ENCODE measurements at places on chromosomes 12 and 14.
A peak's percentile ranks its signal among the peaks of the same experiment; 100 is the strongest.

GRCh38 chr14:89469210-89470198 lies 52.5 kb upstream of the FOXN3 start:
- DNase-seq, result no peak

DNA sequence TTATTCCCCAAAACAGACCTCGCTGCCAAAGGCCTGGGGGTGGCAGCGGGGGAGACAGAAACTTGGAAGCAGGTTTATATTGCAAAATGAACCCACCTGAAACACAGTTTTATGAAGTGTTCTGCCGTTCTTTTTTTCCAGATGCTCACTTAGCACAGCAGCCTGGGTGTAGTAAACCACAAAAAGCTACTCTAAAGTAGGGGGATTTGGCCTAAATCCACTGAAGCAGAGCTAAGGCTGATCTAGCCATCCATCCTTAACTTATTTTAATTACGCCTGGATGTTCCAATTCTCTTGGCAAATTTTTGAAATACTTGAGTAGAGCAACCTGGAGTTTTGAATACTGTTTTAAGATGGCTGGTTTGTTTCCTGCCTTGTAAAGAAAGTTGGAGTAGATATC lies 121.2 kb downstream of the GPR135 start:
- no peak for DNase-seq

DNA sequence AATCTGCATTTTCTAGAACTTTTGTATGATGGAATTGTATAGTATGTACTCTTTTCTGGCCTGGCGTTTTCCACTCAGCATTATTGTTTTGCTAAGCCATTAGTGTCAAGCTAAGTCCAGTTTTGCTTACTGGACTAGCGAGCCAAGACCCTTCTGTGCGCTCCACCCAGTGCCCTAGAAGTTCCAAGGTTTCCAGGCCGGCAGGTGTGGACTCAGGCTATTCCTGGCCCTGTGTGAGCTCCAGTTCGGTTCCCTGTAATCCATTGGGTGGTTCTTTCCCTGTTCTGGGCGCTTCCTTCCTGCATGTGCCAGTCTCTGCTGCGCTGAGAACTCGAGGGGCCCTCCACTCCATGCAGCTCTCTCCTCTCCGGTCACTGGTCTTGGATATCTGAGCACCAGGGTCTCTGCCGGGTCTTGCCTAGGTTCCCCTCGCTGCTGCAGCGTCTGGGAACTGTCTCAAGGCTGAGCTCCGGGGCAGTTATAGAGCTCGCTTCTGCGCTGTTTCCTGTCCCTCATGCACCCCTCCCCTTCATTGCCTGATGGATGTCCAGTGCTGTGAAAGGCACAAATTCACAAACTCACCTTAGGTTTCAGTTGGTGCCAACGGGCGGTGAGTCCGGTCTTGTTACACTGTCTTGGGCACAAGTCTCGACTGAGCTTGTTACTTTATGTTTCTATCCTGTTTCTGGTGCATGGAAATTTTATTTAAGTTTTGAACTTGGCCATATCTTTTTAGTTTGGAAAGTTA lies 100.8 kb downstream of the ADGRD1 start:
- DNase-seq, result no peak

DNA sequence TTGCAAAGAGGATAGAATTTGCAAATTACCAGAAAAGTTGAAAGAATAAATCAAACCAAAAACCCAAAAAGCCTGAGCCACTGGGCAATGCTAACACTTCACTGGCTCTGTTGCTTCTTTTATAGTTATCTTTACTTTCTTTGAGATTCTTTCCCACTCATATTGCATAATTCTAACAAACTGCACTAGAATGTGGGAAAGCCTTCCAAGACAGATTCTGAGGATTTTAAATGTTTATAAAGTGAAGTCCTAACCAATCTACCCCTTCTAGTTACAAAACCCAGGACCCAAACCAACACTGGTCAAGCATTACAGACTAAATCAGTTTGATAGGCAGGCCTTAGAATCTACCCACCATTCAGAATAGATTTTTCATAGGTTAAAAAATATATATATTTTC lies 150.9 kb downstream of the MED13L start:
- DNase-seq, result no peak

GRCh38 chr12:124371366-124371765 lies 76.5 kb downstream of the RFLNA start:
- no peak for DNase-seq

DNA sequence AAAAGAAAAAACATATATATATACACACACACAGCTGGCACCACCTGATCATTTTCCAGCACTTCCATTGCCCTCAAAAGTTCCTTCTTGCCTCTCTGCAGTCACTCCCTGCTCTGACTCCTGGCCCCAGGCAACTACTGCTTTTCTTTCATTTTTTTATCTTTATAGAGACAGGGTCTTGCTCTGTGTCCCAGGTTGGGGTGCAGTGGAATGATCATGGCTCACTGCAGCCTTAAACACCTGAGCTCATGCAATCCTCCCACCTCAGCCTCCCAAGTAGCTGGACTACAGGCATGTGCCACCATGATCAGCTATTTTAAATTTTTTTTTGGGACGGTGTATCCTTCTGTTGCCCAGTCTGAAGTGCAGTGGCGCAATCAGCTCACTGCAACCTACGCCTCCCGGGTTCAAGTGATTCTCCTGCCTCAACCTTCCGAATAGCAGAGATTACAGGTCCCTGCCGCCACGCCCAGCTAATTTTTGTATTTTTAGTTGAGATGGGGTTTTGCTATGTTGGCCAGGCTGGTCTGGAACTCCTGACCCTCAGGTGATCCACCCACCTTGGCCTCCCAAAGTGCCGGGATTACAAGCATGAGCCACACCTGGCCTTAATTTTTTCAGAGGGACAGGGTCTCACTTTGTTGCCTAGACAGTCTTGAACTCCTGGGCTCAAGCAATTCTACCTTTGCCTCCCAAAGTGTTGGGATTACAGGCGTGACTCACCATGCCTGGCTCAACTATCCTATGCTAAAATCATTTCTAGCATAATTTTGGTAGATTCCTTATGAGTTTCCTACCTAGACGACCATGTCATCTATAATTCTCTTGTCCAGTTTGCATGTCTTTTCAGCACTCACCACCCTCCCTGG lies 7.8 kb downstream of the HSP90AA1 start:
- no peak for DNase-seq

GRCh38 chr12:111450676-111451075 lies 45.0 kb downstream of the SH2B3 start:
- DNase-seq, result no peak

DNA sequence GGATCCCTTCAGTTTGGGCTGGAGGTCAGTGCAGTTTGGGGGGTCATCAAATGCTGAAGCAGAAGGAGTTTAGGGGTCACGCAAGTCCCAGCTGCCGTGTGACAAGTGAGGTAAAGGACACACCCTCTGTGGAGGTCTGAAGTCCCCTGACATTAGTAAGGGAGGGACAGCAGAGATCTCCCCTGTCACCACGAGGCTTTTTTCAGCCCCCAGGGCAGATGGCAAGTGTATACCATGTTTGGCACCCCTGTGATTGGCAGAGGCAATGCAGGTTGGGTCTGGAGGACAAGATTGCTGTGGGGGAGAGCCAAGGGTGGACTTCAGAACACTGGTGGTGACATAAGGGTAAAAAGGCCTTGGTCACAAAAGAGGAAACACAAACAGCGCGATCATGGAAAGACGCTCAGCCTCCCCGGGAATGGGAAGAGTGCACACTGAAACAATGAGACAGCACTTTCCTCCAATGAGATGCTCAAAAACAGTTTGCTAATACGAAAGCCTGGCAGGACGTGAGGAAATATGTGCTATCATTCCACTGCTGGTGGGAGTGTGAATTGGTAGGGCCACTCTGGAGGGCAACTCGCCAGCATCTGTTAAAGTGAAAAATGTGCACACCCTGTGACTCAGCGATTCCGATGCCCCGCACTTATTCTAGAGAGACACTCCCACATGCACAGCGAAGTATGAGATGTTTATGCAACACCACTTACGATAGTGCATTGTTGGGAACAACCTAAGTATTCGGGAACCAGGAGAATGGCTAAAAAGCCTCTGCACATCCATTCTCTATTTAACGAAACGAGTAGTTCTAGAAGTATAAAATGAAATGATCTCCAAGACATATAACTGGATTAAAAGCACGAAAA lies 14.4 kb upstream of the CD27 start:
- peak; percentile 20 for DNase-seq

DNA sequence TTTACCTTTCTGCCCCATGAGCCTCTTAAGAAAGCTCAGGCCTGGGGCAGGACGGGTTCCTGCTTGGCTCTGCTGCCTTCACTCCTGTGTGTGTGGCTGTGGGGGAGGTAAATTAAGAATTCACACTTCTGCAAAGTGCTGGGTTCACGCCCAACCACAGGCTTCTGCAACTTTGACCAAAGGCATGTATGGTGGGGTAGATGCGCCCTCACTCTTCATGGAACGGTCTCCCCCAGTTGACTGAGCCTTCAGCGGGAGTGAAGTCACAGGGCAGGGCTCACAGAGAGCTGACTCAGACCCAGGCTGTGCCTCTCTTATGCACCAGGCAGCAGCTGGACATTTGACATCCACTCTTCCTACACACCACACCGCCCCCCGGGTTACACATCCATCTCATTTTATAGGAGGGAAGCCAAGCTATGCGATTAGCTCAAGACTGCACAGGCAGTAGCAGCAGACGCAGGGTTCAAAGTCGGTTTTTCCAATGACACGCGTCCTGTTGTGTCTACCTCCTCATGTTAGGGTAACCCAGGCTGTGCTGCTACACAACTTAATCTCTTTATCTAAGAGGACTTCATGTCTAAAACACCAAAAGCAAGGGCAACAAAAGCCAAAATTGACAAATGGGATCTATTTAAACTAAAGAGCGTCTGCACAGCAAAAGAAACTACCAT lies 15.4 kb upstream of the BCL11B start:
- no peak for DNase-seq
